ENCODE measurements at places on chromosomes 3 and 15.

GRCh38 chr3:43699864-43700263 is 9.1 kb downstream of the ABHD5 start:
- no peak for DNase-seq

- DNase-seq: no peak
Measured at GRCh38 chr3:69865925-69866679, 126.8 kb downstream of the MITF start.

GRCh38 chr3:145191543-145191942 is 969.4 kb downstream of the PLOD2 start:
- no peak for DNase-seq

GRCh38 chr3:27639271-27639670 is 82.9 kb downstream of the EOMES start:
- DNase-seq: no peak

DNA sequence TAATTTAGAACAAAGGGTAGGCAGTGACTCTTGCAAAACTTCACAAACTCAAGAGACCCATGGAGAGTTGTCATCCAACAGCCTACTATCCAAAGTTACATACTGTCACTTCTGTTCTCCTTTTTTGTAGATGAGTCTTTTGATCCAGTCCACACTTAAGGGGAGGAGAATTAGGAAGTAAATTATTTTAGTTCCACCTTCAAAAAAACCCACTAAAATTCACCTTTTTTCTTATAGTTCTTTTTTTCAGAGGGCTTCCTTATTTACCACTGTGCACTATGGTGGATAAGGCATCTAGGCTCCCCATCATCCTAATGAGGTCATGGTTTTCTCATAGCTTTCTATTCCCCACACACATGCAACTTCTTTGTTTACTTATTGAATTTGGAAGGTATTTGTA is 8.6 kb upstream of the TCAIM start:
- DNase-seq: no peak

- no peak for DNase-seq
Measured at GRCh38 chr3:52379610-52380009, 63.5 kb downstream of the DNAH1 start.

DNA sequence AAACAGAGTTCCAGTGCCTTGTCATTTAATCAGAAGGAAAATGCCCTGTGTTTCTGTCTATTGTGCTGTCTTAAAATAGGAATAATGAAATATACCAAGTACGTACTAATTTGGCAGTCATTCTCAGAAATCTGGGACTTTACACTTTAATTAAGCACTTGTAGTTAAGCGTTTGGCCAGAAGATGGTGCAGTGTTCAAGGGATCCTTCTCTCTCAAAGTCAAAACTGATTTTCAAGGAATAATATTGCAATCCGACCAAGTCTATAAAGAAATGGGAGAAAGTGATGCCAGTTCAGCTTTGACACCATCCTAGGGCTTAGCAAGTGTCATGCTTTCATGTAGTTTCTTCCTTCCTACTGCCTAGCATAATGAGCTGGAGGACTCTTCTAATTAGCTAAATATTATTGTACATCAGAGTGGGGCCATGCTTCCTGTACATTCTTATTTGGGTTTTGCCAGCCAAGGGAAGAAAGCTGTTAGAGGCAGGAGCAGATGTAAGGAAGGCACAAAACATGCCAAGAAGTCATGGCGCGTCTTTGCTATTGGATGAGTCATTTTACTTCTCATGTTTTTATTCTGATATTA is 64.8 kb downstream of the SAMMSON start:
- DNase-seq: no peak

GRCh38 chr3:149152420-149152819 is 23.0 kb downstream of the HPS3 start:
- DNase-seq: no peak

DNA sequence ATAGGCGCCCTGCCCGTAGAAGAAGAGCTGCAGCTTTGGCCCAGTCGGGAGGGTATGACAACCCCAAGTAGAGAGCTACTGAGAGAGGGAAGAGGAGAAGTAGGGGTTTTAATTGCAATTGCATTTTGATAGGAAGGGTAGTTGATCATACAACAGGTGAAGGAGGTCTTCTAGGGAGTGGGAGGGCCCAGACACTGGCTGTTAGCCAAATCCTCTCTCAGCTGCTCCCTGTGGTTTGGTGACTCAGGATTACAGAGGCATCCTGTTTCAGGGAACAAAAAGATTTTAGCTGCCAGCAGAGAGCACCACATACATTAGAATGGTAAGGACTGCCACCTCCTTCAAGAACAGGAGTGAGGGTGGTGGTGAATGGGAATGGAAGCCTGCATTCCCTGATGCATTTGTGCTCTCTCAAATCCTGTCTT is 408.9 kb upstream of the THBS1 start:
- DNase-seq: no peak

GRCh38 chr3:24793896-24794295 is 299.2 kb upstream of the THRB start:
- DNase-seq: no peak

DNA sequence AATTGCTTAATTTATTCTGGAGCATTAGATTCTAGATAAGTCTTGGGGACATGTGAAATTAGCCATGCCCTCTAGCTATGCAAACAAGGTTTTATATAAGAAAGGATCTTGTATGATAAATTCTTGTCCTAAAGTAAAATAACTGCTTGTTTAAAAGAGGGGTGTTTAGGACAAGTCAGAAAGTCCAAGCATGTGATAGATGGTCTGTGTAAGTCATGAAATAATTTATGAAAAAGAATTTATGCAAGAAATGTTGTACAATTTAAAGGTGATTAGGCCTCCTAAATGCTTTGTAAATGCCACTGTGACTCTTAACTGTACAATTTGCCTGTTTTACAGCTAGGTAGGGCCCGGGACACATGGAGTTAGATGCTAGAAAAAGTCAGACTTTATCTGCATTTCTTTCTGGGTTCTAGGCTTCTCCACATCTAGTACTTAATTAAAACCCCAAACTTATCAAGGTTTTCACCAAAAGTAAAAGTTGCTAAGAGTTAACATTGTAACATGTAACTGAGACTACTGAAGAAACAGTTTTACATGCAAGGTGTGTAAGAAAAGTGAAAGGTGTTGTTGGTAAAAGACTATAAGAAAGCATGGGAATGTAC is 13.2 kb downstream of the LINS1 start:
- DNase-seq: no peak

Measured in T-helper 9 cell (primary cell).